Left colon (tissue), 2 donors: ENCODE measurements at places on chromosomes 1 and 21. TPM values are rescaled to one million over a fixed set of nuclear protein-coding genes. Genes with fewer than 3 reads are reported as not detected.

GRCh38 chr1:21503706-21504377 is 5.4 kb upstream of the ALPL start:
- no peak for DNase-seq

- no peak for DNase-seq
Observed at GRCh38 chr1:173020138-173020750, 30.5 kb downstream of the TNFSF18 start.

GRCh38 chr21:46413365-46413696 is 45.4 kb upstream of the DIP2A start:
- no peak for DNase-seq

DNA sequence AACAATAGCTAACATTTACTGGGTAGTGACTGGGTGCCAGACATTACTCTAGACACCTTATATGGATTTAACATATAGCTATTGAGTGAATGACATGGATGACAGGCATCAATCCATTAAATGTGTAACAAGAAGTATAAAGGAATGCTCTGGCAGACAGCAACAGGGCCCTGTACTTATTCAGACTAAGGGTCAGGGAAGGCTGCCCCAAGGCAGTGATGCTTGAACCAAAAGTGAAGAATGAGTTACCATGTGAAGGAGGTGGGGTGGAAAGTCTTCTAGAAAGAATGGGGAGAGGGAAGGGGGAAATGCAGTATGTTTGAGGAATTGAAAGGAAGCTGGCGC is 8.3 kb upstream of the PTPRF start:
- no peak for DNase-seq

GRCh38 chr1:239098400-239099037 is 287.8 kb upstream of the CHRM3 start:
- DNase-seq = no peak

GRCh38 chr1:93784538-93784937 is 94.5 kb downstream of the DNTTIP2 start:
- no peak for DNase-seq

DNA sequence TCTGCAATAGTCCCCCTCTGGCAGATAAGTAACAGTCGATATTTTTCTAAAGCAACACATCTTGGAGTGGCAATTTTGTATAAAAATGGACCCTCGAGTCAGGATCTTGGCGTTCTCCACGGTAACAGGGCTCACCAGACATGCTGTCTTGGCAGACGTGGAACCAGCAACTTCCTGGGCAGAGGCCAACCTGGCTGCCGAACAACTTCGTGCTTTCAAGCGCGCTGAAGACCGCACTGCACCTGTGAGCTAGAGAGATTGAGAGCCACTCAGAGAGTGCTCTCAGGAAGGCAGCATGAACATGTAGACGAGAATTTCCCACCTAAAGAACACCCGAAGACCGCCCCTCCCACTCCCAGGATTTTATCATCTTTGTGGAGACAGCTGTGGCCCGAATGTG is 7.3 kb downstream of the C1orf174 start:
- DNase-seq = no peak

- DNase-seq = no peak
Observed at GRCh38 chr1:28642056-28642846, 616 bp downstream of the TAF12 start.

DNA sequence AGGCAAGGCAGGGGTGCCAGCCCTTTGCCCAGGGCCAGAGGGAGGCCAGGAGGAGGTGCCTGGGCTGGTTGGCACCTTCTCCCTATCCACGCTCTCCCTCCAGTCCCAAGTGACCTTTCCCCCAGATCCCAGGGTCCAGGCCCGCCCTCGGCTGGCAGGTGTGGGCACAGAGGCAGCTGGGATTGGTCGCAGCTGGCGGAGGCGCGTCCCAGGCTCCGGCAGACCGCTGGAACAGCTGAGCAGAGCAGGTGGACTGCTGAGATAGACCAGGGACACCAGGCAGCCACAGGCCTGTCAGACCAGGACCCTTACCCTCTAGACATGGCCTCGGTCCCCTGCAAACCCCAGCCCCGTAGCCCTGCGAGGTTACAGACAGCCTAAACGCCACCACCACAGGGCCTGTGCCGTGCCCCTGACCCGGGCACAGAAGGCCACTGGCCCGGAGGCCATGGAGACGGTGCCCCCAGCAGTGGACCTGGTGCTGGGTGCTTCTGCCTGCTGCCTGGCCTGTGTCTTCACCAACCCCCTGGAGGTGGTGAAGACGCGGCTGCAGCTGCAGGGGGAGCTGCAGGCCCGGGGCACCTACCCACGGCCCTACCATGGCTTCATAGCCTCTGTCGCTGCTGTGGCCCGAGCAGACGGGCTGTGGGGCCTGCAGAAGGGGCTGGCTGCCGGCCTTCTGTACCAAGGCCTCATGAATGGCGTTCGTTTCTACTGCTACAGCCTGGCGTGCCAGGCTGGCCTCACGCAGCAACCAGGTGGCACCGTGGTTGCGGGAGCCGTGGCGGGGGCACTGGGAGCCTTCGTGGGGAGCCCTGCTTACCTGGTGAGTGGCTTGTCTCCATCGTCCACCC is at the start of gene SLC25A34:
TSS of gene SLC25A34 (plus strand) at position 221 of the 854 bp plus-strand sequence. CDS start at position 449, 228 bp downstream.
- DNase-seq = peak; percentile 90

GRCh38 chr1:50570066-50570468 is 146.8 kb upstream of the DMRTA2 start:
- no peak for DNase-seq

The SMG5 gene
- total RNA-seq = 73.9 TPM

The GPATCH3 gene
- total RNA-seq = 12.3 TPM

The GALE gene
- total RNA-seq = 129 TPM

The SLC45A1 gene
- total RNA-seq = 0.73 TPM

The CHI3L1 gene
- total RNA-seq = 0.67 TPM

The CFH gene
- 25.4 TPM for total RNA-seq

The PM20D1 gene
- not detected for total RNA-seq
